Anterior cingulate cortex (tissue), 58 donors: ENCODE measurements at places on chromosomes 7 and 10.

DNA sequence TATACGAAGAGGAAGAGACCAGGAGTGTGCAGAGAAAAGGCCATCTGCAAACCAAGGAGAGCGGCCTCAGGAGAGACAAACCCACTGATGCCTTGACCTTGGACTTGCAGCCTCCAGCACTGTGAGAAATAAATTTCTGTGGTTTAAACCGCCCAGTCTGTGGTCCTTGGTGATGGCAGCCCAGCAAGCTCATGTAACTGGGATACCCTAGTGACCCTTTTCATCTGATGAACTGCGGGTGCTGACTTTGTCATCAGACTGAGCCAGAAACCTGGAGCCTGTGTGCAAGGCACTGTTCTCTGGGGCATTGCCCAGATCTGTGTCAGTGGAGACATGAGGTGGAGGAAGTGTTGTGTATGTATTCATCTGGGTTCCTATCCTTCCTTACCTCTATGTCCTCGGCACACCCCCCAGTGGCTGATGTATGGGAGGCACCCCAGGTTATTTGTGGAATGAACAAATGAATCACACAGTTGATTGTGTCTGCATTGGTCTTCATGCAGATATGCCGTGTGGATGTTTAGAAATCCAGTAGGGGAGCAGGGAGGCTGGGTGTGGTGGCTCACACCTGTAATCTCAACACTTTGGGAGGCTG lies 64.5 kb upstream of the BTBD16 start:
- no peak for DNase-seq

- no peak for DNase-seq
Observed at GRCh38 chr10:129949411-129949810, 14.7 kb downstream of the EBF3 start.

DNA sequence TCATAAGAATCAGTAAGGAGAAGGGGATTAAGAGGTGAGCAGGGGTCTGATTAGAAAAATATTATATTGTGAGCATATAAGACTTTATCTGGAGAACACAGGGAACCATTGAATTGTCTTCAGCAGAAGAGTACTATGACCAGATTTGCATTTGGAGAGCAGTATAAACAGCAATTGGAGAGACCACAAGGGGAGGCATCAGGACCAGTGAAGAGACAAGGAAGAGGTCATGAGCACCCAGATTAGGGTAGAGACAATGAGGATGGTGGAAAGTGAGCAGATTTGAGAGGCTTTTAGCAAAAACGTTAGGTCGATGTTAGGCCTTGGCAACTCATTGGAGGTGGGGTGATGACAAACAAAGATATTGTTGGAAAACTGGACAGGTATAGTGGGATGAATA lies 13.0 kb upstream of the SMIM30 start:
- DNase-seq, result no peak

- peak; percentile 89 for DNase-seq
Observed at GRCh38 chr10:80408242-80409101, at the start of gene PRXL2A. Gene PRXL2A (plus strand): TSS chr10:80408551. CDS start chr10:80420468, 11,917 bp downstream.

- no peak for DNase-seq
Observed at GRCh38 chr10:28892818-28893547, 215.7 kb downstream of the BAMBI start.

DNA sequence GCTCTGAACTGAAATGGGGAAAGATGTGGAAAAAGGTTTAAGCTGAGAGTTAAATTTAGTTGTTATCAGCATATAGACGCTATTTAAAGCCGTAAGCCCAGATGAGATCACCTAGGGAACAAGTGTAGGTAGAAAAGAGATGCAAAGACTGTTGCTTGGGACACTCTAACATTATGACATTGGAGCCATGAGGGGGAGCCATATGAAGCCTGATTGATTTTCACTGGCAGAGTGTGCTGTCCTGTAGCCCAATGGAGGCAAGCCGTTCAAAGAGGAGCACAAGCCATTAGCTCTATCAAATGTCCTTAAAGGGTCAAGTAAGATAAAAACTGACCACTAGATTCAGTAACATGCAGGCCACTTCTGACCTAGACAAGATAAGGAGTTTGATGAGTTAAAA lies 223.3 kb downstream of the TWIST1 start:
- no peak for DNase-seq

DNA sequence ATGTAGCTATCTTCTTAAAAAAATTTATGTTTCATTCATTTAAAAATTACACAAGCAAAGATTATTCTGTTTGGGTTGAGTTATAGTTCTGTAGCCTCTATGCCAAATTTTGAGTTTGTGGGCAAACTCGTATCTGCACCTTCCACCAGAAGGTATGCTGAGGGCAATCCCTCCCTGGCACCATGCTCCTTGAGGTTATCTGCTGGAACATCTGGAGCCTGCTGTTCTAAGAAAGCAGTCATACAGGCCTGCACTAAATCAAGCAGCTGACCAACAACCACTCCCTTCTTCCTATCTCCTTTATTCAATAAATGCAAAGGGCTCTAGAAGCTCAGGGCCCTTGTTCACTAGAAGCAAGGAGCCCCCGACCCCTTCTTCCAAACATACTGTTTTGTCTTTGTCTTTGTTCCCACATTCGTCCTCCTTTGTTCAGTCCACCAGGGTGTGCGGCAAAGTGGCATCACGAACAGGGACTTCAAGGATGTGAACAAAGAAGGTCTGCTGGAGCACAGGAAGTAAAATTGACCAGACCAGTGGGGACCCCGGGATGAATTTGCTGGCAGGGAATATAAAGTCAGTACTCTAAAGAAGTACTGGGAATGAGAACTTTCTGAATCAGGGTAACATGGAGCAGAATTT lies 36.4 kb downstream of the OR13A1 start:
- no peak for DNase-seq

DNA sequence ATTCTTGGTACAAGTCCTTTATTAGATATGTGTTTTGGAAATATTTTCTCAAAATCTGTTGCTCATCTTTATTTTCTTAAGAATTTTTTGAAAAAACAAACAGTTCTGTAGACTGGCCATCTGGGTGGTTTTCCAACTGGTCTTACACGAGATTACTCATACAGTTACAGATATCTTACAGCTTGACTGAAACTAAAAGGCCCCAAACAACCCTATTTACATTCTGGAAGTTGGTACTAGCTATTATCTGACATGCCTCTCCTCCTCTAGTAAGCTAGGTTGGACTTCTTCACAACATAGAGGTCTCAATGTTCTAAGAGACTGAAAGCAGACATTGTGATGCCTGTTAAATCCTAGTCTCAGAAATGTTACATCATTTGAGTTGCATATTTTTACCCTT lies 52.0 kb downstream of the ZNF22 start:
- no peak for DNase-seq

GRCh38 chr10:50325449-50326171 lies 74.3 kb upstream of the ASAH2 start:
- peak; percentile 6 for DNase-seq

DNA sequence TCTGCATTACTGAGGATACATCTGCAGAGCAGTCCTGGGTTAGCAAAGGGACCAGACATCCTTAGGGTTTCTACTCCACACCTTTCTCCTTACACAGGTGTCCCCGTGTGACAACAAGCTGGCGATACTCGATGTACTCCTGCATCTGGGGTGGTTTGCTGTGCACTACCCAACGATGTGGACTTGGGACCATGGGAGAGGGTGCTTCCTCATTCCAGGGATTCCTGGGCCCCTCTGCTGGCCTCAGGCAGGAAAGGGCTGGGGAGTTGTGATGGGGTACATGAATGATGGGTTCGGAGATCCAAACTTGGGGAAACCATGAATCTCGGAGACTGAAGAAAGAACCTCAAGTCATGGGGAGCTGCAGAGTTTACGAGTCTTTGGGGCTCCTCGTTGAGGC lies 179.6 kb upstream of the GALNT17 start:
- DNase-seq, result no peak

GRCh38 chr7:157003756-157004520 lies 6.5 kb downstream of the MNX1 start:
- no peak for DNase-seq

DNA sequence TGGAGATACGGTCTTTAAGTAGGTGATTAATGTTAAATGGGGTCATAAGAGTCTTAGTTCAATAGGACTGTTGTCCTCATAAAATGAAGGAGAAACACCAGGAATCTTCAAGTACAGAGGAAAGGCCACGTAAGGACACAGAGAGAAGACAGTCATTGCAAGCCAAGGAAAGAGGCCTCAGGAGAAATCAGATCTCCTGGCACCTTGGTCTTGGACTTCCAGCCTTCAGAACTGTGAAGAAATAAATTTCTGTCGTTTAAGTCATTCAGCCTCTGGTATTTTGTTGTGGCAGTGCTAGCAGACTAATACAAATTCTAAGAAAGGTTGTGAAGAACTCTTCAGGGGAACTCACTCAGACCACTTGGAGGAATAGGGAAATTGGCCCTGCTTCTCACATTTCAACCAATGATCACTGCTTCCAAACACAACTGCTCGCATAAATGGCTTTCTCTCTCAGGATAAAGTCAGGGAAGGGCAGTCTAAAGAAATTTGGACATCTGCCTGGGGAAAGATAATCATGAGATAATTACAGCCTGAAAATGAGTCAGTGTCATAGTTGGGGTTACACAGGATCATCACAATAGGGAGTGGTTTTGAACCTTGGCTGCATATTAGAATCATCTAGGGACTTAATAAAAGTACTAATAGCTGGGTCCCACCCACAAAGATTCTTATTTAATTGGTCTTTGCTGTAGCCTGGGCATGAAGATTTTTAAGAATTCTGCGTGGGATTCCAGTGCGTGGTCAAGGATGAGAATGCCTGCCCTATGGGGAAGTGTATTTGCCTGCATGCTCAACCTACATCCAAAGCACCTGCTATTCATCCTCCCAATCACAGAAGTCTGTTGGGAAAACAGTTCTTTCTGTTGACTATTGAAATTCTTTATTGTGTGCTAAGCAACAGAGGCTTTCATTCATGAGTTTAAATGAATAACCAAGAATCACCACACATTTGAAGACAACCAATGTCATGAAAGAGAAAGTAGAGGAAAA lies 310.6 kb upstream of the PLXDC2 start:
- no peak for DNase-seq

- peak; percentile 31 for DNase-seq
Observed at GRCh38 chr10:113704637-113705343, 25.1 kb downstream of the CASP7 start.

GRCh38 chr7:95599069-95599468 lies 2.8 kb upstream of the PDK4 start:
- DNase-seq, result no peak

DNA sequence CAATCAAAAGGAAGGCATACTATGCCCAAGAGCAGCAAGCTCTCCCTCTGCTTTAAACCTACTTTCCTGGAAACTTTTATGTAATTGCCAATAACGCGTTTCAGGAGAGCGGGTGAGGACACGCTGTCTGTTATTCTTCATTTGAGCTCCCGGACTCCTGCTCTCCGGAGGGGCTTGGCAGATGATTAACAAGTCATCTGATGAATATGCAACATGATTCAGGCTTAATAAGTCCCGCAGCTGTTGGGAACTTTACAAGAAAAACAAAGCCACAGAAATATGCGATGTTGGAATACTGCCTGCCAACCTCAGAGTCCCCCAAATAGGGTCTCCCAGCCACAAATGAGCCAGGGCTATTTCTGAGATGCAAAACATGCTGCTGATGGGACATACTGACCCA lies 348.0 kb downstream of the GPAM start:
- DNase-seq, result no peak

DNA sequence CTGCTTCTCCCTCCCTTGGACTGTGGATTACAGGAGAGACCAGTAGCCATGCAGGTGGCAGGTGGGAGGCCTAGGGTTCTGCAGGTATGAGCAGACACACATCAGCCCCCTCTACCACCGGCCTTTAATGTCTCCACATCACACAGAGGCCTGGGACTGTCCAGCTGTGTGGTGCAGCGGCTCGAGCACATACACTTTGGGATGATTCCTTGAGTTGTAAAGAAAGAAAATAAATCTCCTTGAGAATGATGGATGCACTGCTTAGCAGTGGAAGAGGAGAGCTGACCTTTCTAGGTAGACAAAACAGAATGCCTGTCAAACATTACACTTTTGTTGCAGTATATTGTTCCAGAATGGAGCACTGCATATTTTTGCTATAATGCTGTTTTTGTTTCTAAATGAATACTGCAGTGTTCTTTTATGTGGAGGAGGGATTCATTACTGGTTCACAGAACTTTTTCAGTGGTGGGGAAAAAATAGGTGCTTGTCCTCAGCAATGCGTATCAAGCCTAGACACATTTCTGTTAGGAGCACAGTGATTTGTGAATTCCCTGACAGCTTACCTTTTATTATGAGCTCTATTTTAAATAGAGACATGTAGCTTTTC lies 66.0 kb downstream of the PTPRE start:
- DNase-seq, result no peak

DNA sequence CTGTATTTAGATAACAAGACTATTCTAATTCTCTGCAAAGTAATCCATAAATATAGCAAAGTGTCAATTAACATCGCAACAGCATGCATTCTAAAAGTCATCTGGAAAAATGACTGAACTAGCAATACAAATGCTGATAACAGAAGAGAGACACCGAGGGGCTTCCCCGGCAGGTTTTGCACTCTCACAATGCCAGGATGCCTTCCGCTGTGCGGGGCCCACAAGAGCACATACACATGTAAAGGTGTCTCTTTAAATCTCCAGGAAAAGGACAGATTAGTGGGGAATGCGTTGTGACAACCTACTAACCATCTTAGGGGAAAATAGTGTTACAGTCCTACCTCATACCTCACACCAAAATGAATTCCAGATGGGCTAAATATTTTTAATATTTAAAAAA lies 86.9 kb downstream of the CXCL12 start:
- DNase-seq, result no peak

DNA sequence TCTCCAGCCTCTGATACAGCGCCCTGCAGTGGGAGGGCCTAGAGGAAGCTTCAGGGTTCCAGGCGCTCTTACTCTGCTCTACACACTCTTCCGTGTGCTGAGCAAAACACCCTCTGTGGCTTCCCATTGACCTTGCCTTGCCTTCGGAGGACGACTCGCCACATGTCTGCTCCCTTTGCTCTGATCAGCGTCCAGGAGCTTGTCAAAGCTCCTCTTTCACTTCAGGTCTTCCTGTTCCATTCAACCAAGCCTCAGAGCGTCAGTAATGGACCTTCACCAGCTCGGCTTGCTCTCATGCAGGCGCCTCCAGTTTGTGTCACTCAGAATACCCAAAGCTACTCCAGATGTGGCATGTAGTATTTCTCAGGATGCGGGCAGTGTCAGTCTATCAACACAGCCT lies 173.9 kb downstream of the ARID5B start:
- DNase-seq, result no peak

DNA sequence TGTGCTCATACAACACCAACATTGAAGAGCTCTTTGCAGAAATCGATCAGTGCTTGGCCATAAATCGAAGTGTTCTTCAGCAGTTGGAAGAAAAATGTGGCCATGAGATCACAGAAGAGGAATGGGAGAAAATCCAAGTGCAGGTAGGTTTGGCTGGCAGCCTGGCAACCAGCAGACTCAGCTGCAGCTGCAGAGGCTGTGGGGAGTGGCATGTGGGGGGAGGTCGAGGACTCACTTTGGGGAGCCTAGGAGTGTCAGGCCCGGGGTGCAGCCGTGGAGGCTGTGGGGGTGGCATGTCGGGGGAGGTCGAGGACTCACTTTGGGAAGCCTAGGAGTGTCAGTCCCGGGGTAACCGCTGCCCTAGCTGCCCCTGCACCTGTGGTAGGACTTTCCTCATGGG lies 35.1 kb downstream of the RNF32 start:
- DNase-seq, result no peak
